CD4-positive, CD25-positive, alpha-beta regulatory T cell (primary cell): ENCODE measurements at places on chromosomes 7 and 10. TPM values are rescaled to one million over a fixed set of nuclear protein-coding genes. Genes with fewer than 3 reads are reported as not detected.

Gene AKR1D1
- not detected for total RNA-seq

Gene SHLD2
- total RNA-seq, result 30.5 TPM

Gene SEC31B
- total RNA-seq, result 73.3 TPM

Gene CPN1
- not detected for total RNA-seq

Gene CALHM2
- 26.1 TPM for total RNA-seq

Gene ADAM12
- total RNA-seq, result 3.8 TPM

Gene CACNB2
- total RNA-seq, result 0.39 TPM

Gene GRID2IP
- 0.15 TPM for total RNA-seq

Gene NPC1L1
- 0.10 TPM for total RNA-seq

GRCh38 chr10:3750006-3750816, 34.8 kb downstream of the KLF6 start:
- H3K36me3 ChIP-seq, result no peaks in the 10 kb centered on the region
- no peak for DNase-seq
- H3K27ac ChIP-seq, result no peak overlapping the region

DNA sequence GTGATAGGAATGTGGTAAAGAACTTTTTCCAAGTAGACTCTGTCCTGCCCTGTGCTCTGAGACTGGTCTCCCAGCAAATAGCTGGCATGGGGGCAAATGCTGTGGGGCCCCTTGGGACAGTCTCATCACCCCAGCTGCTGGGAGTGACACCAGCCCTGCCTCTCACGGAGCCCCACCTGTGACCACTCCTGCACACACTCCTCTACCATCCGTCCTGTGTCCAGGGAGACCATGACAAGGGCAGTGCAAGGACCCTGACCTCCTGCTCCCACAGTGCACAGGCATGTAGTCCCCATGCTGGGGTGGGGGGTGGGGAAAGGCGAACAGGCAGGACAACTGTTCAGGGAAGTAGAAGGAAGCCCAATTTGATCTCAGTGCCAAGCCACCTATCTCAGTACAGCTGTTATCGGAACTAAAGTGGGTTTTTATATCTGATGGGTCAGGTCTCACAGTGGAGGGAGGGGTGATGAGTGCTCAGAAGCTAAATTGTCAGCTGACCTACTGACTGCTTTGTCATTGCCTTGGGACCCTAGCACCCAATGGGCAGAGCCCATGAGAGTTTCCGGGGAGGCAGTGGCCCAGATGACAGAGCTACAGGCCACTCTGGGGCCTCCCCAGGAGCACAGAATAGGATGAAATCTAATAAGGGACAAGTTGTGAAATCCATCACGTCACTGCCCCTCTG, 24.5 kb downstream of the VSTM4 start:
- no peaks in the 10 kb centered on the region for H3K36me3 ChIP-seq
- no peak for DNase-seq
- no peaks in the 10 kb centered on the region for H3K4me1 ChIP-seq

- H3K4me3 ChIP-seq, result peak overlapping the region; percentile 47
- H3K27me3 ChIP-seq, result no peaks in the 10 kb centered on the region
- peaks cover 34% of the 10 kb centered on the region for H3K4me1 ChIP-seq
- peak overlapping the region; percentile 53 for H3K27ac ChIP-seq
- no peak for DNase-seq
Measured at GRCh38 chr10:71694039-71694501, 25.5 kb downstream of the C10orf105 start.

DNA sequence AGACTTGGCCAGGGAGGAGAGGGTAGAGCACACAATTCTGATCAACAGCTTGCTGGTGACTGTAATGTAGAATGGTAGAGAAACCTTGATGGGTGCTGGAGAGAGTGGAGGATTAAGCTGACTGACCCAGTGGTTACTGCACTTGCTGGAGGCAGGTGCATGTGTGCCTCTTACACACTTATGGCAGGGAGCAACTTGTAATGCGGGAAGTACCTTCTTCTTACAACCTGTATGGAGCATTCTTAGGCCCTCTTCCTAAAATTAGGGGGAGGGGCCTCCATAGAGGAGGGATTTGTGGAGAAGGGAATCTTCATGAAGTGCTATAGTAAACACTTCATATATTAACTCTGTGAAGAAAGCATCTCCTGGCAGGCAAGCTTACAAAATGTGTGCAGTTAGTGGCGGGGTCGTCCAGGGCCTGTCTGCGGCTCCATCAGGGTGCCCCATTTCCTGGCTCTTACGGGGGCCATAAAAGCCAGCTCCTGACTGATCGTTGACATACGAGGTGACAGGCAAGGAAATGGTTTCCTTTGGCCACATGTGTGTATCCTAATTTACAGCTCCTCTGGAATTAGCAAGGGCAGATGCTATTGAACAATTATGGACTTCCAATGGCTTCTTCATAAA, 113.5 kb downstream of the RTKN2 start:
- H3K4me1 ChIP-seq, result no peaks in the 10 kb centered on the region
- H3K36me3 ChIP-seq, result no peaks in the 10 kb centered on the region
- no peak overlapping the region for H3K4me3 ChIP-seq
- no peak overlapping the region for H3K27ac ChIP-seq
- DNase-seq, result no peak

- DNase-seq, result no peak
- no peak overlapping the region for H3K4me3 ChIP-seq
- no peaks in the 10 kb centered on the region for H3K4me1 ChIP-seq
- no peak overlapping the region for H3K27ac ChIP-seq
- no peaks in the 10 kb centered on the region for H3K36me3 ChIP-seq
- no peaks in the 10 kb centered on the region for H3K27me3 ChIP-seq
Measured at GRCh38 chr7:71905821-71906220, 506.3 kb downstream of the CALN1 start.

DNA sequence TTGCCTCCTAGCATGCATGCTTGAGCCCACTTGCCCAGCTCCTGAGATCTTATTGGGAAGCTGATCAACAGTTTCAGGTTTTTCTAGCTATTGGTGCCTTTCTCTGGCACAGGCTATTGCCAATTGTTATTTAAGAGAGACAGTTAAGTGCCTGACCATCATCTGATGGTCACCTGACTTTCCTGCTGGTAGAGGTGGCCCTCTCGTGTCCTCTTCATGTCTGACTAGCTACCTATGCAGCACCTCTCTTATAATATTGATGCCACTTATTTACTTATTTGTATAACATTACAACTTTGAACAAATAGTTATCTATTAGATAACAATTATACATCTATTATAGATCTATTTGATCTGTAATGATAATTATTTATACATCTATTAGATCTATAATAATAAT, 205.9 kb upstream of the SEMA3D start:
- no peak for DNase-seq
- no peaks in the 10 kb centered on the region for H3K4me1 ChIP-seq
- no peak overlapping the region for H3K4me3 ChIP-seq
- no peak overlapping the region for H3K27ac ChIP-seq

- H3K4me1 ChIP-seq, result peaks cover 30% of the 10 kb centered on the region
- no peaks in the 10 kb centered on the region for H3K27me3 ChIP-seq
- H3K27ac ChIP-seq, result peak overlapping the region; percentile 100
- no peak overlapping the region for H3K4me3 ChIP-seq
- no peaks in the 10 kb centered on the region for H3K36me3 ChIP-seq
Measured at GRCh38 chr10:13302821-13303555, 3.1 kb upstream of the PHYH start.

DNA sequence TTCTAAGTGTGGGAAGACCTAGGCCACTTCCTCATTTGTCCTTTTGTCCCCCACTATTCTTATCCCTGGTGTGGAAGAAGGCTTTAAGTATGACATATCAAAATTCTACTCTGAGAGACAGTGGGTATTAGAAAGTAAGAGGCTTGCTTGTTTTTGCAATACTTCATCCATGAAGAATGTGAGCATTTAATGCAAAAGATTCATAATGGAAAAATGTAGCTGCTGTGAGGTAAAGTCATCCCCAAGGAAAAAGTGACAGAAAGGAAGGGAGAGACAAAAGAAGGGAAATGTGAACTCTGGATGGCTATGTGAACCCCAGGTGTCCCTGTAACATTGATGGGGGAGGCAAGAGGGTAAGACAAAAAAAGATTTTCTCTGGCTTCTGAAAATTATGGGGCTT, 607.5 kb downstream of the SORCS1 start:
- H3K27me3 ChIP-seq, result no peaks in the 10 kb centered on the region
- no peak overlapping the region for H3K4me3 ChIP-seq
- H3K36me3 ChIP-seq, result no peaks in the 10 kb centered on the region
- DNase-seq, result no peak

GRCh38 chr10:31914370-31914769, 14.3 kb downstream of the ARHGAP12 start:
- peaks cover under 1% of the 10 kb centered on the region for H3K36me3 ChIP-seq
- no peak overlapping the region for H3K27ac ChIP-seq
- H3K4me3 ChIP-seq, result no peak overlapping the region

- H3K27ac ChIP-seq, result no peak overlapping the region
- no peaks in the 10 kb centered on the region for H3K27me3 ChIP-seq
Measured at GRCh38 chr7:148746135-148746534, 47.4 kb downstream of the CUL1 start.

DNA sequence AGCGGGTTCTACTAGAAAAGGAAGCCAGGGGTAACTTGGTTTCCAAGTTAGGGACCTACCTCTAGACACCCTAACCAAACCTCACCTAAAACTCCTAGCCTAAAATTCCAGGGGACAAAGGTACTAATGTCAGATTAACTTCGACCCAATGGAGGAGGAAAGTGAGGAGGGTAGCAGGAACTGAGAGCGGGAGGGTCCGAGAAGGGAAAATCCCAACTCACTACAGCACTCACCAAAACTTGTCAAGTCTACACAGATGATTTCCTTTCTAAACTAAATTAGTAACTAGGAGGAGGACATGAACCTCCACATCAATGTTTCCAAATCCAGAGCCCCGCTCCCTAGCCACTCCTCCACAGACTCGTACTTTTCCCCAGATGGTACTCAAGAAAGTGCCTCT, 22.6 kb downstream of the CHCHD3 start:
- no peaks in the 10 kb centered on the region for H3K27me3 ChIP-seq
- H3K36me3 ChIP-seq, result peaks cover 7% of the 10 kb centered on the region
- no peak overlapping the region for H3K27ac ChIP-seq
- no peak for DNase-seq

DNA sequence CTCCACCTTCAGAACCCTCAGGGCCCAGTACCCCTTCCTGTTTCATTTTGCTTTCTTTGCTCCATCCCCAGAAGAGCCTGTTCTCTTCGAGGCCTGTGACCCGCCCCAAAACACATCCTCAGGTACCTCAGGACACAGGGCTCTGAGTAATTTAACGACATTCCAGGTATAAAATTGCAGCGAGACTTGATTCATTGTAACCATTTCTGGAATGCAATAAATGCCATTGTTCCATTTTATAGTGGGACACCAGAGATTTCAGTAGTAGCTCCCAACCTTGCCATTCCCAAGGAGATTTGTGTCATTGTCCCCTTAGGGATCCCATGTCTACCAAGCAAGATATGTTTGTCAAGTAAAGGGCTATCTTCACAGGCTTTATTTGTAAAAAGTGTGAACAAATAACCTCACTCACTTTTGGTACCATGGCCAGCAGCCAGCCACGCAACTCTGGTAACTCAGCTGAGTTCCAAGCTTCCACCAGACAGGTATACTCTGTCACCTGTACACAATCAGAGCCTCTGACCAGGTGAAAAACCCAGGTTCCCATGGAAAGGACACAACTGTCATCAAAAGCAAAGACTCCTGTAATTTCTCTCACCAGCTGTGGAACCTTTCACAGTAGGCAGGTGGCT, 441.3 kb downstream of the PLXNA4 start:
- no peak overlapping the region for H3K27ac ChIP-seq
- H3K4me3 ChIP-seq, result no peak overlapping the region
- no peaks in the 10 kb centered on the region for H3K36me3 ChIP-seq
- no peaks in the 10 kb centered on the region for H3K4me1 ChIP-seq
- no peak for DNase-seq

DNA sequence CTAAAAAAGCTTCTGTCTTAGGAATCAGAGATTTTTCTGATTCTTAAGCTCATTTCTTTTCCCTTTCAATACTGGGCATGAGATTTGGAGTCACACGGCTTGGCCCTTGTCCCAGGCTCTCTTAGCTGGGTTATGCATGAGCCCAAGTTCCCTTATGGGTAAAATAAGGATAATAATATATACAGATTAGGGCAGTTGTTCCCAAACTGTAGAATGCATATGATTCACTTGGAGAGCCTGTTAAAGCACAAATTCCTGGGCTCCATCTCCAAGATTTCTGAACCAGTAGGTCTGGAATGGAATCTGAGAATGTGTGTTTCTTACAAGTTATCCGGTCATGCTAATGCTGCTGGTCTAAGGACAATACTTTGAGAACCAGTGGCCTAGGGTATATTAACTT, 154.0 kb downstream of the REEP3 start:
- no peak for DNase-seq
- no peaks in the 10 kb centered on the region for H3K4me1 ChIP-seq
- H3K27me3 ChIP-seq, result no peaks in the 10 kb centered on the region
- no peaks in the 10 kb centered on the region for H3K36me3 ChIP-seq
- H3K4me3 ChIP-seq, result no peak overlapping the region
- no peak overlapping the region for H3K27ac ChIP-seq

GRCh38 chr7:24898691-24899090, 81.3 kb downstream of the OSBPL3 start:
- peak; percentile 63 for DNase-seq
- H3K27me3 ChIP-seq, result no peaks in the 10 kb centered on the region
- no peaks in the 10 kb centered on the region for H3K36me3 ChIP-seq
- H3K4me1 ChIP-seq, result peaks cover 28% of the 10 kb centered on the region
